RCC 7860 (cell line): ENCODE measurements at places on chromosomes 2 and 18.

GRCh38 chr2:146295080-146295670 lies 1549.7 kb upstream of the ACVR2A start:
- DNase-seq: no peak

DNA sequence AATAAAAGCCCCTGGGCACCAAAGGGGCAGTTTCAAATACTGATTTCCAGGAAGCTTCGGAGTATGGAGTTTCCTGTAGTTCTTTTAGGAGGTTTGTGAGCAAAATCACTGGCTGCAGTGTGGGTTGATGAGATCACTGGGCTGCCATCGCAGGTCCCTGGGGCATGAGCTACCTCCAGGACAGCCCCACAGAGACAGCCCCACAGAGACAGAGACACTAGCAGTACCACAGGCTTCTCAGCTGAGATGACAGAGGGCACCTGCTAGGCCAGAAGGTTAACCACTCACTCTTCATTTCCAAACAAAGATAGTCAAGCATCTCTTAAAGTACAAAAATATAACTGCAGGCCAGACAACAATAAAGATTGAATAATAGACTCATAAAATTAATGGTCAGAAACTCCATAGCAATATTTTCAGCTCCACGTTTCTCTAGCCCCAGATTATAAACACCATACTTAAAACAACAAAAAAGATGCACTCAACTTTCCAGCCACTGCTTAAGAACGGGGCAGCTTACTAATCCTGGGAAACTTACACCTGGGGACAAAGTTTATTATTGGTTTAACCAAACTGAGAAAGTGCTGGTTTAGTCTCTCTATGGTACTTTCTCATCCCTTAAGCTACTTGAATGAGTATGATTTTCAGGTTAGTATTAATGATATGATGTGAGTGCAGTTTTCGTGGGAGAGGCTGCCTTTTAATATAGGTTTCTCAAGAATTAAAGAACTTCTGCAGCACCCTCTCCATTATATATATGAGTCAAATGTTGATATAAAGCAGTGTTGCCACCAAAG lies 11.6 kb downstream of the AFF3 start:
- no peak for DNase-seq

DNA sequence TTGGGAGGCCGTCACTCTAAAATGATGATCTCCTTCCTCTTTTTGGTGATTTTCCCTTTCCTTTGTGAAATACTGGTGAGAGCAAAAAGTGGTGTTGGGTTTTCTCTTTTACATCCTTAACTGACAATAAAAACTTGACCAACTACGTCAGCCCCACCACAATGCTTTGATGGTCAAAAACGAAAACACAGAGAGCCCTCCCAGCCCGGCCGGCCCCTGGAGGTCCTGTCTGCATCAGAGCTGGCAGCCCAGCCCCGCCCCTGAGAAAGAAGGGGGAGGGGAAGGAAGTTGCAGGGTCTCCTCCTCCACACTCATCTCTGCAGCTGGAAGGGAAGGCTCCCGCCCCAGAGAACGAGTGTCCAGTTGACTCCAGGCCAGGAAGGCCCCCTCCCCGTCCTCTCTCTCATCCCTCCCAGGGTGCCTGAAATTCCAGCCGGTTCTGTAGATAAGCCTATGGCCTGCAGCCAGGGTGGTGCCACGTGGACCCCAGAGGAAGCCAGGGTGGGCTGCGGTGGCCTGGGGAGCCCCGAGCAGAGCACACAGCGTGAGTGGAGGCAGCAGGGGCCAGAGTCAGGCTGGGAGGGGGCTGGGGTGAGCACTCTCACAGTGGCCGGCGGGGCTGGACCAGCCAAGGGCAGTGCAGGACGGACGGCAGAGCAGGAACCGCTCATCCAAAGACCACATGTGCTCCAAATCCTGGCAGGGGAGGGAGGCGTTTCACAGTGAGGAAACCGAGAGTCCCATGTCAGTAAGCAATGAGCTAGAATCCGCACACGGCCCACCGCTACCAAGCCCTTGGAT lies 19.8 kb downstream of the BIN1 start:
- DNase-seq: no peak

GRCh38 chr2:177550264-177551200 lies 158.0 kb downstream of the AGPS start:
- no peak for DNase-seq

DNA sequence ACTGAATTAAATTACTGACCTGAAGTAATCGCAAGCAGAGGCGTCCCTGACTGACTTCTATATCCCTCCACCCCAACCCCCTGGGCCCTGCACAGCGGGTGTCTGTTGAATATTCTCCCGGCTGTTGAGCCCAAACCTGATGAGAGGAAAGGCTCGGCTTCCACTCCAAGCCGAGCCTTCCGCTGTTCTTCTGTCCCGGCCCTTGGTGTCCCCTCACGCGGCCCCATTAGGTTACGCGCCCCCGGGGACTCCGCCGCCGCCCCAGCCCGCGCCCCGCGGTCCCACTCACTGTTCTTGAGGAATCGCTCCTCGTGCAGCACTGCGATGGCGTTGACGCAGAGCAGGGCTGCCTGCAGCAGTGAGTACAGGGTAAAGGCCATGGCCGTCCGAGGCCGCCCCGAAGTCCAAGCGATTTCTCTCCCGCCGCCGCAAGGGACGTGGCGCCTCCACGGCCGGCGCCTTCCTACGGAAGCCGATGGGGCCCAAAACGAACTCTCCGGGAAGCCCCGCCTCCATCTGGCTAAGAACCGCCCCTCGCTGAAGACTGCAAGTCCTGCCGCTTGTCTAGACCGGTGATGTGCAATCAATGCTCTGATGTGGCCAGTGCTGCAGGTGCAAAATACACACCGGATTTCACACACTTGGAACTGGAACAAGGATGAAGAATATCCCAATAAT lies at the start of gene IER3IP1:
Gene IER3IP1, minus strand, starts transcription at position 467 of the 678 bp plus-strand sequence. Its CDS starts 87 bp downstream, at position 380.
- DNase-seq: peak; percentile 75

GRCh38 chr2:151380580-151381235 lies 23.3 kb downstream of the TNFAIP6 start:
- no peak for DNase-seq

- no peak for DNase-seq
These were observed 61.2 kb upstream of the POMC start for GRCh38 chr2:25229279-25230197.

GRCh38 chr2:205565142-205565522 lies 117.2 kb upstream of the NRP2 start:
- no peak for DNase-seq

DNA sequence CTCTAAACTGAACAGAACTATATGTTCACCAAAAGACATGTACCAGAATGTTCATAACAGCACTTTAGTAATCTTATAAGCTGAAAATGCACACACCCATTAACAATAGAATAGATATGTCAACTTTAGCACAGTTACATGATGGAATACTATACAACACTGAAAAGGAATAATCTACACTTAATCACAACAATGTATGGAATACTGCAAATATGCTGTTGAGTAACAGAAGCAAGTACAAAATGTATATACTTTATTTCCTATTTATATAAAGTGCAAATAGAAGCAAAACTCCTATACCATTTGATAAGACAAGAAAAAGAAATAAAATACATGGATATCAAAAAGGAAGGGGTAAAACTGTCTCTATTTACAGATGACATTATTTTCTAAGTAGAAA lies 352.8 kb downstream of the NCKAP5 start:
- DNase-seq: no peak

GRCh38 chr2:77322431-77322830 lies 199.7 kb downstream of the LRRTM4 start:
- no peak for DNase-seq

DNA sequence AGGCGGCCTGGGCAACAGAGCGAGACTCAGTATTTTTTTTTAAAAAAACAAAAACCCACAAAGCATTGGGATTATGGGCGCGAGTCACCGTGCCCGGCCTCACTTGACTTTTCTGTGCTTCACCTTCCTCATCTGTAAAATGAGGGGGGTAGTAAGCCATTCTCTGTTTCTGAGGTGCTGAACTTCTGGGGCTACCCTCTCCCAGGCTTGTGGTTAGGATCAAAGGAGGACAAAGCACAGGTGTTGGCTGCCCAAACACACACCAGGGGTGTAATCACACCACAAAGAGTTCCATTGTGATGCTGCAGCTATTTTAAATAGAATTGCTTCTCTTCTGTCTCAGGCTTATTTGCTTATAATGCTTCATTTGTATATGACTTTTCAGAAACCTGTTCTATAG lies 35.8 kb upstream of the INHBB start:
- DNase-seq: no peak

DNA sequence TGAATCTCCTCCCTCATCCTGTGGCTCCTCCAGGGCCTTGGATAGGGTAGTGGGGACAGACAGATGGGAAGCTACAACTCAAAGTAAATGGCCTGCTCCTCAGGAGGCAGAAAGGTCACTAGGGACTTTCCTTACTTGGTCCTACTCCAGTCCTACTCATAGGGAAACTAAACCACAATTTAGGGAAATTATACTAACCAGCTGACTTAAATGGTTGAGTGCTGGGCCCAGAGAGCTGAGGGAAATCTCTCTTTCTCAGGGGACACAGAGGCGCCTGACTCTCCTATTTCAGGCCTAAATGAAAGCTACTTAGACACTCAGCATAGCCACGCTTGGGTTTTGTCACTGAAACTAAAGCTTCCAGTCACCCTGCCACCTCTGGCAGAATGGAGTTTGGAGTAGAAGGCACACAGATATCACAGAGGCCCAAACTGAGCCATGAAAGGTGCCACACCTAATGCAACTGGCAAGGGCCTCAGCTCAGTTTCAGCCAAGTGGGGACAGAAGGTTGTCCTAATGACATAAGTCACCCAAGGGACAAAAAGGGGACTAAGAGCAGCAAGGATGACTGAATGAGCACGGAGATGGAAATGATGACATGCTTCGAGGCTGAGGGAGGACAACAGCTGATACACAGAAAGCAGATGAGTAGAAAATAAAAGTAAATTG lies 24.0 kb downstream of the CERKL start:
- DNase-seq: no peak

- no peak for DNase-seq
These were observed 67.0 kb upstream of the TCF7L1 start for GRCh38 chr2:85066006-85066740.

GRCh38 chr18:61993831-61994230 lies 101.0 kb upstream of the RNF152 start:
- no peak for DNase-seq

- peak; percentile 60 for DNase-seq
These were observed 216.3 kb downstream of the C1D start for GRCh38 chr2:67846370-67847070.

DNA sequence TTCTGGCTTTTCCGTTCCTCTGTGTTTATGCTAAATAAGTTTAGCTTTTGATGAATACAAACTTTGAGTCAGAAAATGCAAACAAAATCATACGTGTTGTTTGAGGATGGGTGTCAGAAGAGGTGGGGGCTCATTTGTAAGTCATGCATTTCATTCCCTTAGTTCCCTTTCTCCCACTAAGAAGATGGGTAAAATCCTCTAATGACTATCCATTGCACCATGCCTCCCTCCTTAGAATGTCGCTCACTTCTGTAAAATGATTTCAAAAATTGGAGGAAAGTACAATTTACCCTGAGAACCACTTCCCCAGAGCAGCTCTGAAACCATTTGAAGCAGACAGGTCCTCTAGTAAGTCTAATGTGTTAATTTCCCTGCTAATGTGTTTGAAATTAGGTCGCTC lies 629.6 kb upstream of the VRK2 start:
- no peak for DNase-seq

- DNase-seq: no peak
These were observed 3.8 kb downstream of the ZNF397 start for GRCh38 chr18:35244671-35245070.

- DNase-seq: peak; percentile 17
These were observed at the start of gene LYPD1 for GRCh38 chr2:132669908-132670495. Gene LYPD1 (minus strand): TSS chr2:132670205. CDS start chr2:132669932, 273 bp downstream.

GRCh38 chr2:29159125-29159524 lies 43.9 kb downstream of the CLIP4 start:
- no peak for DNase-seq

DNA sequence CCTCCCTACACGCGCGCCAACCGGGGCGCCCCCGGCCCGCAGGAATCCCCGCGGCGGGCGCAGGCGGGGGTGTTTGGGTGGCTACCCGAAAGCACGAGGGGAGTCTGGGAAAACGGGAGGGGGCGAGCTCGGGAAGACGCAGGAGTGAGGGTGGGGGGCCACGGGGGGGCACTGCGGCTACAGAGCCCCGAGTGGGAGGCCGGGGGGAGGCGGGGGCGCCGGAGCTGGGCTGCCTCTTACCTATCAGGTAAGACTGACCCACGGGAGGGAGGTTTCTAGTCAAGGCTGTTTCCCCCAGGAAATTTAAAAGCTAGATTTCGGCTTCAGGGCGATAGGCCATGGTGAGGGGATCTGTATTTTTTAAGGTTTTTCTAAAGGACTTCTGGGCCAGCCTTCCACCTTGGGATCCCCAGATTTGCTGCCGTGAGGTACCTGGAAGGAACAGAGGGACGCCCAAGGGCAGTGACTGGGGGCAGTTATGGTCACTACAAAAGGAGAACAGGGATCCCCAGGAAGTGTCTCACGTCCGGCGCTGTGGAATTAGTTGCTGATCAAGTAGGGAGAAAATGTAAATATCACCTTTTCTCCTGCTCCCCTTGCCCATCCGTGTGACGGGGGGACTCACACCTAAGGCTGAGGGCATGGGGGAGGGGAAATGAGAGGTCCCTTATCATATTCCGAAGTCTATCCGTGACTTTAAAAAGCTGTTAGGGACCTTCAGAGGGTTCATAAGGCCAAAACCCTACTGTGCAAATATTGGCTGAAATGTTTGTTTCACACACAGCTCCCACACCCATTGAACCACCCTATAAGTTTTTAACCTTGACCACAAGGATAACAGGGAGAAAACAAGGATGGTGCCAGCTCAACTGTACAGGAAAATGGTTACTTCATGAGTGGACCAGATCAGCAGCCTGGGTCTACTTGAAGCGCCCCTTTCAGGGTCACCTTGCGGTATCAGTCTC lies 638 bp upstream of the IRS1 start:
- DNase-seq: no peak

GRCh38 chr2:148565272-148565894 lies 79.2 kb upstream of the EPC2 start:
- no peak for DNase-seq

GRCh38 chr2:136116151-136116812 lies 1.7 kb downstream of the CXCR4 start:
- DNase-seq: no peak

DNA sequence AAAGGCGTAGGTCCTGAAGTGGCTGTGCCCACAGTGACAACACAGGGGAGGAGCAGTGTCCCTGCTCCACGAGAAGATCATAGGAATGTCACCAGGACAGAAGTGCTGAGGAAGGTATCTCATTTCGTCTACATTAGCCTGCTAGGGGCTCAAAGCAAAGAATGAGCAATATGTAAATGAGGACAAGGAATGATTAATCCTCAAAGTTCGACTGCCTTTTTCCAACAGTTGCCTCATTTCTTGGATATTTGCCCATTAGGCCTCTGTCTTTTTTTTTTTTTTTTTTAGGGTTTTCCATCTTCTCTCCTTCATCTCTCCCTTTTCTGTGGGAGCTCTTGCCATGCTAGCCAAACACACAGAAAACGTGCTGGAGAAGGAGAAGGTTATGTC lies 105.2 kb upstream of the ARHGAP28 start:
- DNase-seq: peak; percentile 93

DNA sequence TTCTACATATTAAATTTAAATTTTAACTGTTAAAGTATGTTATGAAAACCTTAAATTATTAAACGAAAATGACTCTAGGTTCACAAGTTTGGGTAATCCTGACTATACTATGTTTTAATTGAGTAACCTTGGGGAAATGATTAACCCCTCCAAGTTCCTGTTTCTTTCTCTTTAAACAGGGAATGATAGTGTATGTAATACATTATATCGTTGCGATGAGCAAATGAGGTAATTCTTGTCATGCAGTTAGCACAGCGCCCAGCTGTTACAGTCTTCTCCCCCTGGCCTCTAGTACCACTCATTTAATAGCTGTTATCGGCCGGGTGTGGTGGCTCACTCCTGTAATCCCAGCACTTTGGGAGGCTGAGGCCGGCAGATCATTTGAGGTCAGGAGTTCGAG lies 80.4 kb downstream of the MTA3 start:
- no peak for DNase-seq
